ENCODE measurements at places on chromosomes 13 and 19.

- DNase-seq = no peak
Measured at GRCh38 chr13:111527614-111528229, 207.3 kb downstream of the TEX29 start.

DNA sequence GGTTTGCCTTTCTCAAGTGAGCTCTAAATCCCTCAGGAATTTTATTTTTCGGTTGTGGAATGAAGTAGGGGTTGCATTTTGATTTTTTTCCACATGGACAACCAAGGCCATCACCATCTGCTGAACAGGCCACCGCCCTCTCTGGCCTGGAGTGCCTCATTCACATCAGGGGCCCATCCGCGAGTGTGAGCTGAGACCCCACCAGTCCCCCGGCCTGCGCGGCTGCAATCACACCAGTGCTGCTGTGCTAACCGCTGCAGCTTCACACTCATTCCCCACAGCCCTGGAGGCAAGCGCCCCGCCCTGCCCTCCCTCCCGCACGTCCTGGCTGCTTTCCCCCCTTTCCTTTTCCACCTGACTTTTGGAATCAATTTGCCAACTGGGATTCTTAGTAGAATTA, 35.7 kb upstream of the ARHGEF7 start:
- DNase-seq = no peak

- no peak for DNase-seq
Measured at GRCh38 chr19:18191640-18192062, 1.4 kb upstream of the MPV17L2 start.

DNA sequence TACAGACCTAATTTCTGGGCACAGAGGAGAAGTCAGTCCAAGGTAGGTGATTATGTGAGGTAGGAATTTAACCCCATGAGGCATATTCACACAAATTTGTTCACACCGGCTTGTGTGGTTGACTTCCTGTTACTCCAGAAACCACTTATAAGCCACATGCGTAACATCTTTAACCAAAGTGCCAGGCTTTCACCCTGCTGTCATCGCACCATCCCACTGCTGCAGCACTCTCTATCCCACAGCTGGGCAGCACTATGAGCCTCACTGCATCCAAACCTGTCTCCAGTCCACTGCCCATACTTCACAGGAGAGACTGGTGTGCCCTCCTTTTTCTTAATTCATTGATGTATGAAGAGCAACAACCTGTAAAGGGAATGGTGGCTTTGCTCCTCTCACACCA, 128.2 kb upstream of the ARGLU1 start:
- DNase-seq = no peak

DNA sequence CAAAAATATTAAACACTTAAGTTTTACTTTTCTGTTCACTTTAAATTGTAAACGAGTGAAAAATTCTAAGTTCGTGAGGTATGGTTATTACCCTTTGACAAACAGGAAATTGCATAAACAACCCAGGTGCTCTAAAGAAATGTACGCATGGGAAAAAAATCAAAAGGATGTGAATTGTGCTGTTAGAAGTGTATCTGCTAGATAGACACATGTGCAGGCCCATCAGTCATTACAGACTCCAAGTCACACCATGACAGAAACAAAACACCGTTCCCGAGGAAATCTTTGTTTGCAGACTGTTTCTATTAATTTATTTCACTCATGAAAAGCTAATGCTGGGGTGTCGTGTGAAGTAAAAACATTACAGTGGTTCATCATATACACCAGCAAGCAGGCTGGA, 17.0 kb upstream of the DOCK9 start:
- DNase-seq = no peak

DNA sequence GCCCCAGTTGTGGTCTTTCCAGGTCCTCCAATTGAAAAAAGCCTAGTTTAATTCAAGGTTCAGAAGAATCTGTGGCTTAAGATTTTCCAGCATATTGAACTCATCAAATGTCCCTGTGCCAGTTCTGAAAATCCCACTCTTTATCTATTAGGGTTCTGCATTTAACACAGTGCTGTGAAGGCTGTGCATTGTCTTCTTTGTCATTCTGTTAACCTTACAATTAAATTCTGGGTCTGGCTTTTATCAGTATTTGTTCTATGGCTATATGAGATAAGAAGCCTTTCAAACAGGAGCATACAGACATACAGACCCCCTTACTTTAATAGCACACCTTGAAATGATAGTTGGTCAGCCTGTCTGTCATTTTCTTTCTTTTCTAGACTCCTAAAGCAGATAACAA, 362.1 kb upstream of the DACH1 start:
- no peak for DNase-seq

DNA sequence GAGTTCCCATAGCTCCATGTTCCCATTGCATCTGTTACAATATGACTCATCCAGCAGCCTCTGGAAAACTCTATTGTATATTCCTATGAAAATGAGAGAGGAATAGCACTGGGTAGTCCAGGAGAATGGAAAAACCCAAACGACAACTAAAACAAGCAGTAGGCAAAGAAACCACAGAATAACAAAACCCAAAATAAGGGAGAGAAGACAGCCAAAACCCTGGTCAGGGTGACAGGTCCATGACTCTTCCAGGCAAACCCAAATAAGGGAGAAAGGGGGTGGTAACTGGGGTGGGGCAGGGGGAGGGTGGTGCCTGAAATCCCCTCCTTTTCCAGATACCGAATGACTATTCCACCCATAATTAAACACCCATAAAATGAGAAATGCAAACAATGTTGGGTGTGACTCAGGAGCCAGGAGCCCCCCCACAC, 4.0 kb upstream of the ZNF8 start:
- DNase-seq = no peak

DNA sequence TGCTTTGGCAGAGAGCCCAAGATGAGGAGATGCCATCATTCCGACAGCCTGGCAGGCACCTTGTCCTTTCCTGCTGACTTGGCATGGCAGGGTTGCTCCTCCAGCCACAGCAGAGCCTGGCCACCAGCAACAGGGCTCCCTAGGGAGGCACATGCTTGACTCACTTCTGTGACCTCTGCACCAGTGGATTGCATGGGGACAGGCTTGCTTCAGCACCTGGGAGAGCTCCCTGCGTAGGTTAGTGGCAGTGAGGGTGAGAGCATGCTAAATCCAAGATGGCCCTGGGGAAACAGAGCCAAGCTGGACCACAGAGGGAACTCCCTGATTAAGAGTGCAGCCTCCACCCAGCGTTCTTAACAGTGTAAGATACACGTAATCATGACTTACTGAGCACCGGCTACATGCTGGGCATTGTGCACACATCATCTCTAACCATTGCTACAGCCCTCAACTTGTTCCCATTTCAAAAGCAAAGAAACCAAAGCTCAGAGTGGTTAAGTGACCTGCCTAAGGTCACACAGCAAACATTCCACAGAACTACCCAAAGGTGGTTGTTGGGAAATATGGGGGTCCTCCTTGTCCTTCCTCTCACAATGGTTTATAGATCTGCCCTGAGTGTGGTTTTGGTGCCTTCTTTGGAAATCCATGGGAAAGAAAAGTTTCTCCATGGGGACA, 116.6 kb upstream of the UQCRFS1 start:
- no peak for DNase-seq

DNA sequence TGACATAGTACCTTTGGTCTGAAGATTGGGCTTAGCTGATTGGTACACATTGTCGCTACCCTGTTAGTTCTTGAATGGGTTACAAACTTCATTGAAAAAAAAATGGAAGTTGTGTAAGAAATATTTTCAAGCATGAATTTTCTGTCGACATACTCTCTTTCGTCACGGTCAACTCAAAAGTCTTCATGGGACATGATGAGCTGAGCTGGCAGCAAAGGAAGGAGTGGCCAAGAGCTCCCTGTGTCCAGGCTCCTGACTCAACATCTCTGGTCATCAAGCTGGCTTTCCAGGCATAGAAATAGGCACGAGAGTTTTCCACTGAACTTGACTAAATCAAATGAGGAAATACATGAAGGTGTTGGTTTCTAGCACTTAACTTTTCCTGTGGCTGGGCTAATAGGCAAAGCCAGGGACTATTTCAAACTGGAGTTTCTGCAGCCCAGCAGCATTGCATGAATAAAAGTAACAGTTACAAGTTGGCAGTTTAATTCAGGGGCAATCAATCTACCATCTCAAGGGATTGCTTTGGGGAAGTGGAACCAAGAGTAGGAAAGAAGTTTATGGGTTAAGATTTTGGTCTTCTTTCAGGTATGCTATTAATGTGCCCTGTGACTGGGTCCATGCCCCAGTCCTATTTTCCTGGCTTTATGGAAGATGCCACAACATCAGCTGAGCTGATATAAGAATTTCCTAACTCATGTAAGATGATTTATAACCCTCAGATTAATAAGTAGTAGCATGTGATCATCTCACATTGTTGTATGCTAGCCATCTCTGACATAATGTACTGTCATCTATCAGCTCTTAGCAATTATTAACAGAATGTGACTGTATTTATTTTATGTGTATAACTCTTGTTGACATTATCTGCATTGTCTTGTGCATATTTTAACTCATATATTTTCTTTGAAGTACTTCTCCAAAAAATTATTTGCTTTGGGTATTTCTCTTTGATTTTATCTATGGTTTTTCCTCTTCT, 385.8 kb downstream of the DLEU7 start:
- DNase-seq = no peak

- no peak for DNase-seq
Measured at GRCh38 chr13:40496035-40496810, 170.2 kb downstream of the FOXO1 start.

DNA sequence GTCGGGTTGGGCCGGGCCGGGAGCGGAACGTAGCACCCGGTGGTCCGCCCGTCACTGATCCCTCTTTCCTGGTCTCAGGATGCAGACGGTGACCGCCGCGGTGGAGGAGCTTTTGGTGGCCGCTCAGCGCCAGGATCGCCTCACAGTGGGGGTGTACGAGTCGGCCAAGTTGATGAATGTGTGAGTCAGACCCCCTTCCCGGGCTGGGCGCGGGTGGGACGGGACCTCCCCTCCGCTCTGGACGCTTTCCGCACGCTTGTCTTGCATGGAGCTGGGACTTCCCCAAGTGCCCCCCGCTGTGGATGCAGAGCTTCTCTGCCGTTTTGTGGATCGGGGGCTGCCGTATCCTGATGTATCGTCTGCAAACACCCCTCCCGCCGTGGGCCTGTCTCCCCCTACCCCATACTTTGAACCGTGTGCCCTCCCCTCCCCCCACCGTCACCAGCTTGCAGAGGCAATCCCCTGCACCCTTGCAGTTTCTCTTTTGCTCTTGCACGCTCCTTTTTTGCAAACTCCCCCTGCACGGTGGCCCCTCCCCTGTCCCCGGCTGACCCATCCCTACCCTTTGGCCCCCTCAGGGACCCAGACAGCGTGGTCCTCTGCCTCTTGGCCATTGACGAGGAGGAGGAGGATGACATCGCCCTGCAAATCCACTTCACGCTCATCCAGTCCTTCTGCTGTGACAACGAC, 669 bp downstream of the GADD45B start:
- DNase-seq = no peak

GRCh38 chr13:24215732-24216131, 55.2 kb downstream of the SPATA13 start:
- no peak for DNase-seq

DNA sequence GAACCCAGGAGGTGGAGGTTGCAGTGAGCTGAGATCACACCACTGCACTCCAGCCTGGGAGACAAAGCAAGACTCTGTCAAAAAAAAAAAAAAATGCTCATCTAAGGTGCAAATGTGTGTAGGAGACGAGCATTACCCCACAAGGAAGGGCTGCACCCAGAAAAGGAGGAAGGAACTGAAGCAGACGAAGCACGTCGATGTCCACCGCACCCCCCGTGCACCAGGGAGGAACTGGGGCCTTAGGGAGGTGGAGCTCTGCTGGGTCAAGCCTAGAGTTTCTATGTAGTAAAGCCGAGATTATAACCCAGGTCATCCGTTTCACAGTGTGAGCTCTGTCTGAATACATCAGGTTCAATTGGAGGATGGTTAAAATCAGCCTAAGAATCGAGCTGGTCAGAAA, 1.1 kb downstream of the VSTM1 start:
- DNase-seq = no peak
